Activated naive CD4-positive, alpha-beta T cell treated with anti-CD3 and anti-CD28 coated beads for 36 hours (primary cell): ENCODE measurements at places on chromosomes 6 and 20. TPM values are rescaled to one million over a fixed set of nuclear protein-coding genes. Genes with fewer than 3 reads are reported as not detected.

DNA sequence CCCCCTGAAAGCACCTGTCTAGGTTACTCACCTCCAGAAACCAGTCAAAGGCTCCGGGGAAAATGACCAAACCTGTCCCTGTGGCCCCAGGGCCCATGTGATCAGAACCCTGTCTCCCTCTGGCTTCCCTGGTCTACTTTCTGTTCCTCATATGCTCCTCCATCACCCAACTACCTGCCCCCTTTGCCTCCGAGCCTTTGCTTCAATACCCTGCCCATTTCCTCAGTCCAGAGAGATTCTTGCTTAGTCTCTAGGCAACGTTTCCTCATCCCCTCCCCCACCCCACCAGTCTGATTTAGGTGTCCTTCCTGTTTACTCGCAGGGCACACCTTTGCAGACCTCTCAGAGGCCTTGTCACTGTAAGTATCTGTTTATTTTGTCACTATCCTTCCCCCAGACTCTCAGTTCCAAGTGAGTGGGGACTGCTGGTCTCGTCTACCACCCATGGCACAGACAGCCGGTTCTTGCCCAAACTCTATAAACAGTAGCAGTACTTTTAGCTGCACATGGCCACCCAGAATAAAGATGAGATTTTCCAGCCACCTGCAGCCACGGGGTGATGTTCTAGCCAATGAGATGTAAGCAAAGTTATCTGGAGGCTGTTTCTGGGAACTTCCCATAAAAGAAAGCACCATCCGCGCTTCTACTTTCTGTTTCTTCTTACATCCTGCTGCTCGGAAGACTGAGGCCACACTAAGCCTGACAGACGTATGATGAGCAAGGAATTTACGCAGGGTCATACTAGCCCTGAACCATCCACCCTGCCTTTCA, 13.3 kb downstream of the ELOVL5 start:
- peak overlapping the region; percentile 99 for H3K27ac ChIP-seq
- peaks cover 33% of the 10 kb centered on the region for H3K36me3 ChIP-seq
- peaks cover 85% of the 10 kb centered on the region for H3K4me1 ChIP-seq
- peak overlapping the region; percentile 80 for H3K4me3 ChIP-seq

DNA sequence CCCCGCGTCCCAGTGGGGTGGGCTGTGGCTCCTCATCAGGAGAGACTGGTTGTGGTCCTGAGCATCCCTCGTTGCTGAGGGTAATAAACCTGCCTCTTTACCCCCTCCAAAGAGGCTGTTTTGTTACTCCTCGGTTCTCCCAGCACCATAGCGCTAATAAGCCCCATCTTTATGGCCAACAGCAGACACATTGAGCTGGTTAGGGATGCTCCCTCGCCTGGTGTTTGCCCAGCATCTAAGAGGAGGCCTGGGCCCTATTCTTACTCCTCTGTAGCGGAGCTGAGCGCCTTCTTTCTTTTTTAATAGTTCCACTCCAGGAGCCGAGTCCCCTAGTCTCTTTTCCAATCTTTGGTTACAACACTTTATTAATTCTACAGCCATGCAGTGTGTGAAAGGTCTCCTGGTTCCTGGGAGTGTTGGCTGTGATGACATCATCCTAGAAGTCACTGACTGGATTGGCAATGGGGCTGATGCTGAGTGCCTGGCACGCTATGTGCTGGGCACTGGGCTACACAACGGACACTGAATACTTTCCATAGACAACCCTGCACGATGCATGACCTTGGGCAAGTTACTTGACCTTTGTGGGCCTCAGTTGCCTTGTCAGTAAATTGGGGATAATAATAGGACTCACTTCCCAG, 50.6 kb upstream of the CCDC167 start:
- no peak overlapping the region for H3K4me3 ChIP-seq
- no peak overlapping the region for H3K27ac ChIP-seq
- no peaks in the 10 kb centered on the region for H3K36me3 ChIP-seq

GRCh38 chr20:58407201-58407873, 18.3 kb downstream of the VAPB start:
- peaks cover 30% of the 10 kb centered on the region for H3K4me1 ChIP-seq
- no peak for DNase-seq
- H3K27ac ChIP-seq, result peak overlapping the region; percentile 14
- H3K4me3 ChIP-seq, result no peak overlapping the region
- peaks cover 6% of the 10 kb centered on the region for H3K36me3 ChIP-seq

DNA sequence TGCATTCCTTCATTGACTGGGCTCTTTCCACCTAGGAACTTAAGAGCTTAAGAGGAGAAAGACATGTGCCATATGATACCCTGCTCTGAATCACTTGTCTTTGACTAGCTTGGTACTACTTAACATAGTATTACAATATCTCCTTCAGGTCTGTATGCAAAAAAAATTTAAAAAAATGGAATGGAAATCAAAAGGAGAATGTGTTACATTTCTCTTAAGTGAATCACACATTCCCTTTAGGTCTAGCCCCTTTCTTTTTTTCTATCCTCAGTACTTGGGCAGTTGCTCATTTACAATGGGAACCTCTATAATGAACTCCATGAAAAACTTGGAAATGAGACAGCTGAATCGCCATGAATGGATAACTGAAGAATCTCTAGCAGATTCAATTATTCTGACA, 53.8 kb downstream of the SLC35F1 start:
- no peak overlapping the region for H3K4me3 ChIP-seq
- H3K27me3 ChIP-seq, result peaks cover 5% of the 10 kb centered on the region
- DNase-seq, result no peak
- no peak overlapping the region for H3K27ac ChIP-seq
- H3K36me3 ChIP-seq, result no peaks in the 10 kb centered on the region

GRCh38 chr6:139638179-139638941, 263.9 kb upstream of the CITED2 start:
- H3K36me3 ChIP-seq, result no peaks in the 10 kb centered on the region
- H3K27ac ChIP-seq, result no peak overlapping the region

- no peak overlapping the region for H3K27ac ChIP-seq
- no peaks in the 10 kb centered on the region for H3K27me3 ChIP-seq
- H3K4me1 ChIP-seq, result no peaks in the 10 kb centered on the region
- no peak for DNase-seq
- no peak overlapping the region for H3K4me3 ChIP-seq
Observed at GRCh38 chr6:100612094-100612493, 147.4 kb upstream of the SIM1 start.

DNA sequence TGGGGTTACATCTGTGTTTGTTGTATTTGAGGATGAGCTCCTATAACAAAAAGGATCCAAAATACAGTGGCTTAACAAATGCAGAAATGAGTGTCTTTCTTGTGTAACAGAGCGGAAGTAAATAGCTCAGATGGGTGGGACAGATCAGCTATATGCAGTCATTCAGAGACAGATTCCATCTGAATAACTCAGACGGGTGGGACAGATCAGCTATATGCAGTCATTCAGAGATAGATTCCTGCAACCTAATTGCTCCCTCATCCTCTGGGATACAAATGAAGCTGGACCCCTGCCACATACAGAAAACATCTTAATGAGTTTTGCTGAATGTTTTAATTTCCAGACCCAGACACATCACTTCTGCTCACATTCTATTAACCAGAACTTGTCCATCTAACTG, 332.3 kb downstream of the BCKDHB start:
- H3K36me3 ChIP-seq, result no peaks in the 10 kb centered on the region
- H3K27me3 ChIP-seq, result no peaks in the 10 kb centered on the region
- no peaks in the 10 kb centered on the region for H3K4me1 ChIP-seq
- H3K4me3 ChIP-seq, result no peak overlapping the region
- no peak overlapping the region for H3K27ac ChIP-seq
- no peak for DNase-seq

- H3K27ac ChIP-seq, result no peak overlapping the region
- H3K36me3 ChIP-seq, result no peaks in the 10 kb centered on the region
- DNase-seq, result no peak
- H3K4me3 ChIP-seq, result no peak overlapping the region
- no peaks in the 10 kb centered on the region for H3K4me1 ChIP-seq
Observed at GRCh38 chr6:49739423-49739822, 4.8 kb downstream of the CRISP3 start.

DNA sequence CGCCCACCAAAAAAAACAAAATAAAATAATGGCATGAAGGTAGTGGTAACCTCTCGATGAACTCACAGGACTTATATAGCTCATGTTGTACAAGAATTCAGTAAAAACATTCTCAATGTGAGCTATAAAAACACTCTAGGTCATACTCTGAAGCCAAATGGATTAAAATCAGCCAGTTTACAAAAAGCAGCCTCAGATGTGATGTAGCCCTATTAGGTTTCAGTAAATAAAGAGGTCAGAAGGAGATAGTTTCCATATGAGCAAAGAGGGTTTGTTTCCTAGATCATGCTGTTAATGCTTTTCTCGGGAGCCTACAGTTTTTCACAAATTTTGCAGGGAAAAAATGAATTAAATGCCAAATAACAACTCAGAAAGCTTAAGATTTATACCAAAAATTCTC, 319.5 kb upstream of the HSF2 start:
- H3K27ac ChIP-seq, result no peak overlapping the region
- no peak overlapping the region for H3K4me3 ChIP-seq
- H3K4me1 ChIP-seq, result no peaks in the 10 kb centered on the region
- H3K36me3 ChIP-seq, result no peaks in the 10 kb centered on the region
- no peak for DNase-seq

GRCh38 chr6:87825821-87826221, 123.8 kb upstream of the AKIRIN2 start:
- no peak overlapping the region for H3K4me3 ChIP-seq
- H3K27ac ChIP-seq, result no peak overlapping the region
- DNase-seq, result no peak

DNA sequence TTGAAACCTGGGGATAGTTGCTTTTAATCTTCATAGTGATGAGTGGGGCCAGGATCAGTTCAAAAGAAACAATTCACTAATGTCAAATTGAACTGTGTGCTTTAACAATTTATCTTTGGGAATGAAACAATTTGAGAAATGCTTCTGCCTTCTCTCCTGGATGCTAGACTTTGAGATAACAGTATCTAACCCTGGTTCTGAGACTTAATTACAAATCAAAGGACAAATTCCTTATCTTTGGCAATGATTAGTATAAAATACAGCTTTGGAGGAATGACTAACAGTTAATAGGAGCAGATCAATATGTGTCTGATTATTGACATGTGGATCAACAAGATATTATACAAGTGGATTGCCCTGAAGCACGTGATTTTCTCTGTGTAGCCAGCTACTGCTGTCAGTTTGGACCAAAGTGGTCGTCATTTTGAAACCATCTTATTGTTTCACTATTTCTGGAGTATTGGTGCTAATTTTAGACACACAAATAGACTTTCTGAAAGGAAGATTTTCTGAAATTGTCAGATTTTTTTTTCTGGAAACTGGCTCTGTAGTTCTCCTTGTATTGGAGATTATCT, 6.2 kb upstream of the FLRT3 start:
- no peaks in the 10 kb centered on the region for H3K36me3 ChIP-seq
- no peak overlapping the region for H3K4me3 ChIP-seq
- no peaks in the 10 kb centered on the region for H3K4me1 ChIP-seq
- no peak for DNase-seq

DNA sequence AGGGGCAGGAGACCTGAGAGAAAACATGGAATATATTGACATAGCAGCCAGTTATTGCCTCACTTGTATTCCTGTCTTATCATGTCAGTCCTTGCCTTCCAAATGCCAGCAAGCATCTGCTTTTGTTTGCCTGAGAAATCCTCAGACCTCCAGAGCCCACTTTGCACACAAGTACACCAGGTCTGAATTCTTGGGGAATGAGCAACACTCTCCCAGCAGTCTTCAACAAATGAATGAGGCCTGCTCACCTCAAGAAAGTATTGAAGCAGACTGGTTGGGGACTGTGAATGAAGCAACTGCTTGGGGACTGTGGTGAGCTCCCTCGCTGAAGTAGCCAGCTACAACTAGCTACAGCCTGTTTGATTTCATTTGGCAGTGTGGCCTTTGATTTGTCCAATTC, 172.8 kb upstream of the SPTLC3 start:
- no peak overlapping the region for H3K4me3 ChIP-seq
- H3K36me3 ChIP-seq, result no peaks in the 10 kb centered on the region
- peaks cover 6% of the 10 kb centered on the region for H3K27me3 ChIP-seq
- no peak for DNase-seq
- no peak overlapping the region for H3K27ac ChIP-seq

DNA sequence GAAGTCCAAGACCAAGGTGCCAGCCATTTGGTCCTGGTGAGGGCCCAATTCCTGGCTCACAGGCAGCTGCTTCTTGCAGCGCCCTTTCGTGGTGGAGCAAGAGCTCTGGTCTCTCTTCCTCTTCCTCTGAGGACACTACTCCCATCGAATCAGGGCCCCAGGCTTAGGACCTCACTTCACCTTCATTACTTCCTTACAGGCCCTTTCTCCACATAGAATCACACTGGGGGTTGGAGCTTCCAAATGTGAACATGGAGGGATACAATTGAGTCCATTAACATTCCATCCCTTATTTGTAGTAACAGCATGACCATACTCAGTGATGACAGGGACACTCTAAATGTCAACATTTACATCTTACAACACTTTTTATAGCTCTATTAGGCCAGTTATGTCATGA, 2.3 kb downstream of the RAMACL start:
- no peak overlapping the region for H3K4me3 ChIP-seq
- no peaks in the 10 kb centered on the region for H3K27me3 ChIP-seq
- DNase-seq, result no peak
- H3K27ac ChIP-seq, result no peak overlapping the region
- peaks cover 13% of the 10 kb centered on the region for H3K4me1 ChIP-seq
- H3K36me3 ChIP-seq, result no peaks in the 10 kb centered on the region

GRCh38 chr6:15893556-15894253, 230.9 kb upstream of the DTNBP1 start:
- DNase-seq, result no peak
- H3K4me1 ChIP-seq, result no peaks in the 10 kb centered on the region
- peaks cover 2% of the 10 kb centered on the region for H3K27me3 ChIP-seq
- H3K27ac ChIP-seq, result no peak overlapping the region

- H3K4me1 ChIP-seq, result peaks cover 84% of the 10 kb centered on the region
- H3K27me3 ChIP-seq, result peaks cover 10% of the 10 kb centered on the region
- no peaks in the 10 kb centered on the region for H3K36me3 ChIP-seq
- H3K4me3 ChIP-seq, result peak overlapping the region; percentile 77
- H3K27ac ChIP-seq, result peak overlapping the region; percentile 98
Observed at GRCh38 chr6:106097411-106098231, 11.5 kb downstream of the PRDM1 start.

GRCh38 chr6:156859686-156860085, 82.5 kb downstream of the ARID1B start:
- peaks cover 74% of the 10 kb centered on the region for H3K4me1 ChIP-seq
- H3K4me3 ChIP-seq, result no peak overlapping the region
- no peak for DNase-seq
- no peaks in the 10 kb centered on the region for H3K27me3 ChIP-seq

FAM209A gene
- total RNA-seq, result 0.31 TPM

AVP gene
- total RNA-seq, result not detected

MARCKS gene
- 0.17 TPM for total RNA-seq

PAX1 gene
- not detected for total RNA-seq

MPIG6B gene
- total RNA-seq, result not detected

CLPSL2 gene
- total RNA-seq, result not detected

FRMD1 gene
- total RNA-seq, result not detected

MROH8 gene
- total RNA-seq, result 0.91 TPM

FAM50B gene
- 5.1 TPM for total RNA-seq

SLC12A5 gene
- total RNA-seq, result not detected

RIPPLY2 gene
- total RNA-seq, result not detected

MICB gene
- 21.4 TPM for total RNA-seq

SIRPD gene
- total RNA-seq, result not detected
